ENCODE measurements at places on chromosomes 2 and 18.

GRCh38 chr2:67666386-67667053, 269.4 kb downstream of the ETAA1 start:
- DNase-seq, result no peak

GRCh38 chr18:8812631-8813030, 107.3 kb downstream of the MTCL1 start:
- DNase-seq, result no peak

- no peak for DNase-seq
Observed at GRCh38 chr2:15809404-15809803, 130.9 kb upstream of the MYCN start.

DNA sequence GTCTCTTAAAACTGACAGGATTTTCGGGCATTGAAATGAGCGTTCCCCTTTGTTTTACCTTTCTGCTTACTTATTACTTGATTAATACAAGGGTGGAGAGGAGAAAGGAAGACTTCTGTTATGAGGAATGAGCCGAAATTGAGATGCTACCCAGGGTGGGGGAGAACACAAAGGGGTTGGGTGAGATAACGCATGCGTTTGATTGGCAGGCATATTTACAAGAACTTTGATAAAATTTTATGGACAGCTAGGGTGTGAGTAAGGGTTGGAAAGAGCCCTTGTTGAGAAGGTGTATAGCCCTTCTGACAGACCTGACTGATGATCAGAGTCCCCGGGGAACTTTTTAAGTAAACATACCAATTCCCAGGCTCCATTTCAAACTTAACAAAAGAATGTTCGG, 1.8 kb downstream of the RNF138 start:
- DNase-seq, result peak; percentile 53

DNA sequence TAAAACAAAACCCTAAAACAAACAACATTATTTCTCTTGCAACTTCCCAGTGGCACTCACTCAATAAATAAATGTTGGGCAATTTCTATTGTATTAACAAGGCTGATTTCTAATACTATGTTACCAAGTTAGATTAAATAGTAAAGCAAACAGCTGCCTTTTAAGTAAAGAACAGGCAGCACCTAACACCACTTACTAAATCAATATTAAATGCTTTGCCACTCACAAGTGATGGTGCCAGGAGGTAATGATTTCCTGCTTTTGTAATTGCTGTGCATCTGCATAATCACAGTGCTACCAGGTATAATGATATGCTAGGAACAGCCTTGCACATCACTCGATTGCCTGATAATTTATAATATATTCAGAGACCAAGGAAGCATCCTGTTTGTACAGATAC, 276.5 kb downstream of the NBAS start:
- DNase-seq, result no peak
